ENCODE measurements at places on chromosomes 6 and 20. TPM values are rescaled to one million over a fixed set of nuclear protein-coding genes. Genes with fewer than 3 reads are reported as not detected.
A peak's percentile ranks its signal among the peaks of the same experiment; 100 is the strongest.

OXT gene
- 1.4 TPM for polyA plus RNA-seq

SLC4A11 gene
- 0.46 TPM for polyA plus RNA-seq

LRRN4 gene
- polyA plus RNA-seq, result not detected

NAPB gene
- polyA plus RNA-seq, result 5.2 TPM

ETV7 gene
- polyA plus RNA-seq, result 2.4 TPM

OR11A1 gene
- not detected for polyA plus RNA-seq

SLC17A1 gene
- polyA plus RNA-seq, result not detected

BPIFB1 gene
- not detected for polyA plus RNA-seq

EBF4 gene
- polyA plus RNA-seq, result 2.0 TPM

- no peaks in the 10 kb centered on the region for H3K36me3 ChIP-seq
- peaks cover 27% of the 10 kb centered on the region for H3K4me1 ChIP-seq
- H3K27ac ChIP-seq, result no peak overlapping the region
- no peaks in the 10 kb centered on the region for H3K27me3 ChIP-seq
- no peak overlapping the region for H3K4me3 ChIP-seq
Observed at GRCh38 chr20:2879146-2879545, 5.9 kb downstream of the PTPRA start.

- H3K27me3 ChIP-seq, result no peaks in the 10 kb centered on the region
- H3K36me3 ChIP-seq, result no peaks in the 10 kb centered on the region
- no peaks in the 10 kb centered on the region for H3K4me1 ChIP-seq
- no peak for DNase-seq
- no peak overlapping the region for H3K4me3 ChIP-seq
Observed at GRCh38 chr20:13749811-13750210, 34.9 kb downstream of the ESF1 start.

- H3K36me3 ChIP-seq, result no peaks in the 10 kb centered on the region
- no peak overlapping the region for H3K27ac ChIP-seq
- no peaks in the 10 kb centered on the region for H3K27me3 ChIP-seq
- no peaks in the 10 kb centered on the region for H3K4me1 ChIP-seq
Observed at GRCh38 chr6:38131527-38131965, 312.0 kb downstream of the ZFAND3 start.

- H3K27ac ChIP-seq, result no peak overlapping the region
- no peaks in the 10 kb centered on the region for H3K4me1 ChIP-seq
Observed at GRCh38 chr20:36149012-36149411, 5.5 kb upstream of the EPB41L1 start.

DNA sequence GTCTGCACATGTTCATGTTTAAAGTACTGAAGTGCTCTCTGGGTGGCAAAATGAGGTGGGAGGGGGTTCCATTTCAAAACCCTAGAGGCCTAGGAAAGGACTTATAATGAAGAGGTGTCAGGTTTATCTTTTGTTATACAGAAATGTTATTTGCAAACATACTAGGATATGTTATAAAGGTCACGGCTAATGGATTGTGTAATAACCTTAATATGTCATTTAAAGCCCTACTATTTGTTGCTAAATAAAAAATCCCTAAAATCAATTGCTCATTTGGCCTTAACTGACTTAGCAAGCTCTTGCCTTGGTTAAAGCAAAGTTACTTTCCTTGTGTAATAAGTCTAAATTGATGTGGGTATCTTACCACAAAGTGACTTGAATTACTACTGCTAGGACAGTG is 8.8 kb downstream of the NKX2-4 start:
- no peak overlapping the region for H3K4me3 ChIP-seq
- H3K27ac ChIP-seq, result no peak overlapping the region
- H3K4me1 ChIP-seq, result peaks cover 5% of the 10 kb centered on the region
- DNase-seq, result no peak

GRCh38 chr6:165325609-165326008 is 16.2 kb upstream of the C6orf118 start:
- no peak overlapping the region for H3K4me3 ChIP-seq
- no peak for DNase-seq
- no peaks in the 10 kb centered on the region for H3K27me3 ChIP-seq
- no peak overlapping the region for H3K27ac ChIP-seq
- H3K4me1 ChIP-seq, result no peaks in the 10 kb centered on the region
- no peaks in the 10 kb centered on the region for H3K36me3 ChIP-seq

- H3K4me1 ChIP-seq, result no peaks in the 10 kb centered on the region
- no peak for DNase-seq
- H3K4me3 ChIP-seq, result no peak overlapping the region
- no peaks in the 10 kb centered on the region for H3K27me3 ChIP-seq
Observed at GRCh38 chr6:123215211-123215610, 219.2 kb downstream of the CLVS2 start.

- no peaks in the 10 kb centered on the region for H3K4me1 ChIP-seq
- H3K27ac ChIP-seq, result no peak overlapping the region
- DNase-seq, result no peak
Observed at GRCh38 chr6:85077098-85077497, 312.7 kb upstream of the TBX18 start.

DNA sequence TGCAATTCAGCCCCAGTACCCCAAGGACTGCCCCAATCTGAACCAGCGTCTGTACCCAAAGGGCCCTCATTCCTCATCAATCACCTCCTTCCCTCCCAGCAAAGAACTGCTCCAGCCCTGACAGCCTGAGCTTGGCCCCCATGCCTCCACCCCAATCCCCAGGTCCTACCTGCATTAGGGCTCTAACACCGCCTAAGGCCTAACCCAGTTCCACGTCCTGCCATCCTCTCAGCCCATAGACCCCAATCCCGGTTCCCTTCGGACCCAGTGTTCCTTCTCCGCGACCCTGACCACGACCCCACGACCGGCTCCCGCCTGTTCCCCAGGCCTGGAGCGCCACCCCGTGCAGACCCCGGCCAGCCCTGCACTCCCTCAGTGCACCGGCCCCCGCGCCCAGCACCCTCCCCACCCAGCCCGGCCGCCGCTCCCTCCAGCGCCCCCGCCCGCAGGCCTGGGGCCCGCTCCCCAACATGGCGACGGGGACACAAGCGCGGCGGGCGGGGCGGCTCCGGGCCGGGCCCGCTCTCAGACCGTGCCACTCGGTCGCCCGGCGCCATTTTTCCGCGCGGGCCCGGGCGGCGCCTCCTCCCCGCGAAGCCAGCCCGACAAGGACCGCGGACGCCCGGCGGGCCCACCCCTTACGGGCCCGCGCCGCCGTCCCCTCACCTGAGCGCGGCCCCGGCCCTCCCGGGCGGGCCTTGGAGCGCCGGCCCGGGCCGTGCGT is 483 bp downstream of the NCOA6 start:
- H3K27ac ChIP-seq, result peak overlapping the region; percentile 84
- H3K4me3 ChIP-seq, result peak overlapping the region; percentile 69
- peak; percentile 60 for DNase-seq
- no peaks in the 10 kb centered on the region for H3K36me3 ChIP-seq

GRCh38 chr20:22506827-22507226 is 77.5 kb downstream of the FOXA2 start:
- H3K27ac ChIP-seq, result no peak overlapping the region
- no peaks in the 10 kb centered on the region for H3K27me3 ChIP-seq
- H3K36me3 ChIP-seq, result no peaks in the 10 kb centered on the region
- H3K4me3 ChIP-seq, result no peak overlapping the region
- no peak for DNase-seq

DNA sequence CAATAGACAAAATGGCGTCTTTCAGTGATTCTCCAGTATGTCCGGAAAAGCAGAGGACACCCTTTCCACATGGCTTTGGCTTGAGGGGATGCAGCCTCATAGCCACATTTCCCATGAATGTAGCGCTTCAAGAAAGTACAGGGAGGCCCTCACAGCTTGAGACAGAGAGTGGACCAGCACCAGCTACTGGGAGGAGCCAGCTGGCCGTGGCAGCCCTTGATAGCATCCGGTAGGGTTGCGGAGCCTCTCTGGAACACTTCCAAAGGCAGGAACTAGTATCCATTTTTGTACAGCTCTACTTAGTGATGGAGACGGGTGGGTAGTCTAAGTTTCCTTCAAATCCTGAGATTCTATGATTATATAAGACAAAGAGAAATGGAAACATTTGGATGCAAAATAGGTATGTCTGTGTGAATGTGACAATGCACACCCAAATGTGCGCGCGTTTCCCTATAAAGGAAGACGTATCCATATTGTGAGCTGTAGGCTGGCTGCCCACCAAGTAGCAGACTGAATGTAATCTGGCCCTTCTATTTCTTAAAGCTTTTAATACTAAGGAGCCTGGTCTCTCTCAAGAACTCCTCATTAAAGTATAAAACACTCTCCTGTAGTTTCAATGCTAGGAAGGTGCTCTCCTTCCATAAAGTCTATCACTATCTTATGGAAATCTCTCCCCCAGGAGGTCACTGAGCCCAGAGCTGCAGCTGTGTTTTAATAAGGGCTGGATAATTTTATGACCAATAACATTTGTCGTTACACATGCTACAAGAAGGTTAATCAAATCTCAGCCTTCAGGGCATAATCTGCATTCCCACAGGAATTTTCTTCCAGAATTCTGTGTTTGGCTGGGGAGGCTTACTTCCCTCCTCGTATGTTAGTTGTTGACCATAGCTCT is 74.0 kb downstream of the SOBP start:
- H3K4me1 ChIP-seq, result no peaks in the 10 kb centered on the region
- DNase-seq, result no peak
- no peak overlapping the region for H3K4me3 ChIP-seq

DNA sequence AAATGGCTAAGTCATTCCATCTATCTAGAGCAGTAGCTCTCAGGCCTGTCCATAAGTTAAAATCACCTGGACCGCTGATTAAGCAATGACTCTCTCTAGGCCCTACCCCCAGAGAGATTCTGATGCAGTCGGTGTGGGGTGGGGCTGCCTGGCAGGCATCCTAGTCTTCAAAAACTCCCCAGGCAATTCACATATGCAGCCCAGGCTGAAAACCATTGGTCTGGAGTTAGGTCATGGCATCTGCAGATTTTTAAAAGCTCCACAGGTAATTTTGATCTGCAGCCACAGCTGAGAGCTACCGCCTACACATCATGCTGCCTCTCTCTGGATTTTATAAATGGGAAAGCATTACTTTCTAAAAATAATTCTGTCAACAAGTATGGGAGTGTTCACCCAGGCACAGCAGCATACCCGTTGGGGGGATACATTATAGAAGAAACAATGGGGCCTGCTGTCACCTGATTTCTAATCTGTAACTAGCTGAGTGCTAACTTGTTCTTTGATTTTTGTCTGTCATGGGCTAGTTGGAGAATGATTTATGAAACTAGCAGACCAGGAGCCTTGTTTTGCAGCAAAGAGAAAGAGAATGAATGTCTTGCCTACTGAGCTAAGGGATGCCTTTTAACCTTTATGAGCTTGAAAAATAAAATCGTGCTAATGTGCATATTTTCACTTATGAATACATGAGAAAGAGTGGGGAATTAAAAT is 44.1 kb upstream of the ATXN1 start:
- no peaks in the 10 kb centered on the region for H3K4me1 ChIP-seq
- H3K27me3 ChIP-seq, result no peaks in the 10 kb centered on the region
- DNase-seq, result no peak
- no peak overlapping the region for H3K27ac ChIP-seq
- no peak overlapping the region for H3K4me3 ChIP-seq
- H3K36me3 ChIP-seq, result no peaks in the 10 kb centered on the region

GRCh38 chr6:153003366-153003690 is 819 bp upstream of the MTRF1L start:
- peak overlapping the region; percentile 79 for H3K4me3 ChIP-seq
- no peak for DNase-seq
- H3K4me1 ChIP-seq, result peaks cover 34% of the 10 kb centered on the region
- no peaks in the 10 kb centered on the region for H3K27me3 ChIP-seq

DNA sequence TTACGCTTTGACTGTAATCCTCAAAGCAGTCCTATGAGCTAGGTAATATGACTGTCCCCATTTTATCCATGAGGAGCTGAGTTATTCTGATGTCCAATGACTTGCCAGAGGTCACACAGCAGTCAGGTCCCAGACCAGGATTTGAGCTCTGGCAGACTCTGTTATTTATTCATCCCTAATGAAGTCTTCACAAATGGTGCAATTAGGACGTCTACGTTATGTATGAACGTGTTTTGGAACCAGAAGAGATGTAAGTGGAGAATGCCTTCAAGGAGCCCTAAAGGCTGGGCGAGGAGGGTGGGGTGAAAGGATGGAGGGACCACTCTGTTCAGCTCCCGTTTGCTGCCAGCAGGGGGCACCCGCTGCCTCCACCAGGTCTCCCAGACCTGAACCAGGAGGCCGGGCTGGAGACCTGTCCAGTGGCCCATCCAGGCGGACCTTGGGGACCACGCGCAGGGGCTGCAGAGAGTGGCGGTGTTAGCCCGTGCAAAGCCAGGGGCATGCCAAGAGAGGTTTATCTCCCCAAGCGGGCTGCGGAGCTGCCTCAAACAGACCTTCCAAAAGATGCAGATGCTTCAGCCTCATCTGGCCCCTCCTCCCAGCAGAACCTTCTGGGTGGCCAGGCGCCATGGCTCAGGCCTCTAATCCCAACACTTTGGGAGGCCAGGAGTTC is 15.2 kb upstream of the ZNF335 start:
- H3K27me3 ChIP-seq, result no peaks in the 10 kb centered on the region
- no peak overlapping the region for H3K4me3 ChIP-seq
- H3K27ac ChIP-seq, result no peak overlapping the region
- H3K4me1 ChIP-seq, result no peaks in the 10 kb centered on the region

DNA sequence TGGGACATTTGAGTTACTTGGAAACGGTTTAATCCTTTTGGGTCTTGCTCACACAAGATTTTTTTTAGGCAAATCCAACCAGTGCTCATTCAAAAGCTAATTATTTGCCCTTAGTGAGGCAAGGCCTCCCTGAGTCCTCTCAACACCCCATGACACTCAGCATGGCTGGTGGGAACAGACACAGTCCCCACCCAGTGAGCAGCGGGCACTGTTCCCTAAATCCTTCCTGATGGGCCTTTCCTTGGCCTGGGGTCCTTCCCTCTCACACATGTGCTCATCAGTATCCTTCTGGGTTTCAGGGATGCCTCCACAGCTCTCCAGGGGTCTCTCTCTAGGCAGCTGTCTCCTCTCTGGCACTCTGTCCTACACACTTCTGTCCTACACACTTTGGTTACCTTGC is 28.0 kb downstream of the PLAGL2 start:
- H3K4me3 ChIP-seq, result no peak overlapping the region
- H3K4me1 ChIP-seq, result no peaks in the 10 kb centered on the region
- DNase-seq, result no peak
- no peaks in the 10 kb centered on the region for H3K27me3 ChIP-seq
- no peak overlapping the region for H3K27ac ChIP-seq

- no peak overlapping the region for H3K27ac ChIP-seq
- DNase-seq, result peak; percentile 57
- no peaks in the 10 kb centered on the region for H3K27me3 ChIP-seq
- H3K4me1 ChIP-seq, result peaks cover 10% of the 10 kb centered on the region
- H3K4me3 ChIP-seq, result no peak overlapping the region
- peaks cover 50% of the 10 kb centered on the region for H3K36me3 ChIP-seq
Observed at GRCh38 chr20:56400001-56400640, 7.7 kb downstream of the CSTF1 start.

GRCh38 chr6:121800047-121800446 is 364.6 kb downstream of the GJA1 start:
- no peak overlapping the region for H3K27ac ChIP-seq
- no peaks in the 10 kb centered on the region for H3K4me1 ChIP-seq
- H3K4me3 ChIP-seq, result no peak overlapping the region
- no peaks in the 10 kb centered on the region for H3K27me3 ChIP-seq
- DNase-seq, result no peak
- H3K36me3 ChIP-seq, result no peaks in the 10 kb centered on the region
